EH (cell line): ENCODE measurements at places on chromosomes 5 and 9.

DNA sequence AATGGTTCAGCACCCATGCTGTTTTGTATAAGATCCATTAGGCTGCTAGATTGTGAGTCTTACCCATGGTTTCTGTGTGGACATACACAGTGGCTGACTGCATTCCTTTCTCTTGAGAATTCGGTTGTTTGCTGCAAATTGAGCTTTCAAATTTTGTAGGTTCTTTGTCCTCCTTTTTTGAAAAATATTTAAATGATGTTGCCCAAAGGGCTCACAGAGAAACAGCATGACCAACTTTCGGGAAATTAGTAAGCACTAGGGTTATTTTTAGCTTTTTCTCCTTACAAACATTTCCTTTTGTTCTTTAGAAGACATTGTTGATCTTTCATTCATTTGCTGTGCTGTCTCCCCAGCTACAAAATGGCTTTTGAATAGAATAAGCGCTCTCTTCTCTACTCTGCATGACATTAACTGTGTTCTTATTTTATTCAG is 79.4 kb downstream of the NLN start:
- peak; percentile 94 for DNase-seq

DNA sequence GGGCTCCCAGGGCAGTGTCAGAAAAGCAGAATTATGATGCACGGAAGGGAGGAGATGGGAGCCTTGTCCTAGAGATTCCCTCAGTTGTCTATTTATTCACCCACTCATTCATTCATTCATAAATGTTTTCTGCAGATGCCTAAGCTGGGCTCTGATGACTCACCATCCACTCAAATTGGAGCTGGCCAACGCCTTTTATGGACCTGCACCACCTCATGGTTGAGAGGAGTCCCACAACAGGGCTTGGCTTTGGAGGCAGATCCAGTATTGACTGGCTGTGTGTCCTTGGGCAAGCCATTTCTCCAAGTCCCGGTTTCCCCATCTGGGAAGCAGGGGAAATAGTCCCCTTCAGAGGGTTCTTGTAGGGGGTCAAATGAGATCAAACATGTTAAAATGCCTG is 227.8 kb downstream of the MELK start:
- DNase-seq, result no peak

GRCh38 chr5:54187694-54188093 is 122.7 kb downstream of the ARL15 start:
- DNase-seq, result no peak

DNA sequence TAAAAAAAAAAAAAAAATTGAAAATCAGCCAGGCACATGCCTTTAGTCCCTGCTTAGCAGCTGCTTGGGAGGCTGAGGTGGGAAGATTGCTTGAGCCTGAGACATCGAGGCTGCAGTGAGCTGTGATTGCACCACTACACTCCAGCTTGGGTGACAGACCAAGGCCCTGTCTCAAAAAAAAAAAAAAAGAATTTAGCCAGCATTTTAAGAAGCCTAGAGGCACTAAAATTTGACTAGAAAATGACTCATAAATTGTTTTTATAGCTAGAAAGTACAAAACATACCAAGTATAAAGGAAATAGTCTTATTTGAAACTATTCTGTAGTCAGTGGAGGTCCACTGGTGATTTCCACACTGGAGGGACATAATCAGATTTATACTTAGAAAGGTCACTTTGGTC is 17.5 kb downstream of the LRRC70 start:
- DNase-seq, result peak; percentile 83

DNA sequence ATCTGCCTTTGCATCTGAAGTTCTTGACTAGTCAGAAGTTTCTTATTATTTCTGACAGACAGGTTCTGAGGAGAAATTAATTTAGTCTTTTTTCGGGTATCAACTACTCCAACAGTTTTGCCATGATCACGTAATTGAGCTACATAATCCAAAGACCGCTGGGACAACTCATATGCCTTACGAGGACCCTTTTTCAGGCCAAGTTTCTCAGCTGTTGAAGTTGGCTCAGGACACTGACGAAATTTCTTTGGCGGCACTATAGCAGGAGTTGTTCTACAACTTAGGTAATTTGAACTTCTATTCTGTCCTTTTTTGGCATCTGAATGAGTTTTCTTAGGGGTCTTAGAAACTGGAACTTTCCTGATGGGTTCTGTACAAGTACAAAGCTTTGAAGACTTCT is 27.2 kb downstream of the SETX start:
- DNase-seq, result no peak
